Fibroblast of villous mesenchyme (primary cell): ENCODE measurements at places on chromosomes 3 and 15.

DNA sequence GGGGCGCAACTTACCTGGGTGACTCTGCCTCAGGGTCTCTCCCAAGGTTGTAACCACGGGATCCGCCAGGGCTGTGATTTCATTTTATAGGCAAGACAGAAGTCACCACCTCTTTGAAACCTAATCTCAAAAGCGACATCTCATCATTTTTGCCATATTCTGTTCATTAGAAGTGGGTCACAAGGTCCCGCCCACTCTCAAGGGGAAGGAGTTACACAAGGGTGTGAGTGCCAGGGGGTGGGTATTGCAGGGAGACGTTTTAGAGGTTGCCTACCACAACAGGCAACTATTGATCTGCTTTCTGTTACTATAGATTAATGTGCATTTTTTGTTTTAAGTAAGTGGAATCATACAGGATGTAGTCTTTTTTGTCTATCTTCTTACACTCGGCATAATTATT is 56.6 kb upstream of the ADPGK start:
- DNase-seq: no peak

- peak; percentile 81 for DNase-seq
These were observed 165.7 kb upstream of the TSC22D2 start for GRCh38 chr3:150242220-150242936.

GRCh38 chr3:127016043-127016343 is 33.1 kb downstream of the PLXNA1 start:
- no peak for DNase-seq

- DNase-seq: peak; percentile 34
These were observed 117.4 kb upstream of the MBNL1 start for GRCh38 chr3:152151216-152151876.

DNA sequence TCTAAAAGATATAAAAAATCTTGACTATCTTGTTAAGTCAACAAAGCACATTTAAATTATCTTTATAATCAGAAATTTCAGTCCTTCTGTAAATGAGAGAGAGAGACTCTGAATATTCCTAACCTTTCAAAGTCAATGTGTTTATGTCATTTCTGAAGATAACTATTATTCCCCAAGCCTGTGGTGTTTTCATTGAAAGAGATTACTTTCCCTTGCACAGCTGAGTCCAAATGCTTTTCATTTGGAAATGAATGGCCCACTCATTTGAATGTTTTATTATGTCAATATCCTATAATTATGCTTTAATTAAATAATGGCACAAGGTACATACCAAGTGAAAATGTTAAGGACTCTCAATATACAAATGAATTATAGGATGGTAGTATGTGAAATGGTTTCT is 680.0 kb upstream of the DPPA4 start:
- no peak for DNase-seq

DNA sequence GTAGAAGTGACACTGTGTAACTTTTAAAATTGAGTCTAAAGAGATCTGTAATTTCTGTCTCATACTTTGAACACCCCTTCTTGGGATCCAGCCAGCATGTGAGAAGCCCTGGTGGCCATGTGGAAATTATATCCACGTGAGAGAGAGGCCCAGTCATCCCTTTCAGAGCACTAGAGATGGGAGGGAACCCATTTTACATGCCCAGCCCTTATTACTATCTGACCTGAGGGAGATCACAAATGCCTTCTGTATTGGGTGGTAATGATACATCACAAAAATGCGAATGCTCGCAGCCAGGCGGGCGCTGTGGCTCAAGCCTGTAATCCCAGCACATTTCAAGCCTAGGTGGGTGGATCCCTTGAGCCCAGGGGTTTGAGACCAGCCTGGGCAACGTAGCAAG is 27.3 kb upstream of the TRAK1 start:
- DNase-seq: peak; percentile 82

- no peak for DNase-seq
These were observed 9.4 kb upstream of the DVL3 start for GRCh38 chr3:184145751-184146270.

- no peak for DNase-seq
These were observed 44.5 kb downstream of the LRRFIP2 start for GRCh38 chr3:37129871-37130270.

DNA sequence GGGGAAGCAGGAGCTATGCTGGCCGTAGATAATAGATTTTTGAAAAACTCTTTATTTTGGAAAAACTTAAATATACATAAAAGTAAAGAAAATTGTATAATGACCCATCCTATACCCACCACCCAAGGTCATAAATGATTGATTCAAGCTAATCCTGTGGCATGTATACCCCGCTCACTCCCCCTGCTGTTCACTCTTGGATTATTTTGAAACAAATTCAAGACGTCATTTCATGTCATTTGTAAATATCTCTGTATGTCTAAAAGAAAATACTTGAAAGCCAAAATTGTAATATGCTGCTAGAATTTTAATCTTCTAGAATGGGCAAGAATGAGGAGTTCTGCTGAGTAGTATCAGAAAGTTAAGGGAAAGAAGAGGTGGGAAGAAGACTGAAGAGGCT is 241.7 kb downstream of the FEZF2 start:
- DNase-seq: no peak

- no peak for DNase-seq
These were observed 858.9 kb upstream of the CFAP20DC start for GRCh38 chr3:59908701-59909100.

DNA sequence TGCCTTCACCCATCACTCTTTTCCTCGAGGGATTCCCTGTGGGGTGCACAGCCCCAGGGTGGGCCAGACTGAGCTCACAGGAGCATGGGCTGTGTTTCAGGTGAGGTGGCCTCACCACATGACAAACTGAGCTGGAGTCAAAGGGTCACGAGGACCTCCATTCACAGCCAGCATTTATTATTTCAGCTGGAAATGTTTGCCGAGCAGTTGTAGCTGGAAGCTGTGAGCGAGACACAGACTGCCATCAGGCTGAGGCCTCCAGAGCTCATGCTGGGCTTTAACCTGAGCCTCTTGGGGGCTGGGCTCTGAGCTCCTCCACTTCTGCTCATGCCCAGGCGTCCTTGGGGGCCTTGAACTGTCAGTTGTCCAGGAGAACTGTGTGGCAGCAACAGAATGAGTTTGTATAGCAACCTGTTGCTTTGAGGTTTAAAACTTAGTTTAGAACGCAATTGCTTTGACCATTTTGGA is 57.5 kb downstream of the FLNB start:
- DNase-seq: no peak

DNA sequence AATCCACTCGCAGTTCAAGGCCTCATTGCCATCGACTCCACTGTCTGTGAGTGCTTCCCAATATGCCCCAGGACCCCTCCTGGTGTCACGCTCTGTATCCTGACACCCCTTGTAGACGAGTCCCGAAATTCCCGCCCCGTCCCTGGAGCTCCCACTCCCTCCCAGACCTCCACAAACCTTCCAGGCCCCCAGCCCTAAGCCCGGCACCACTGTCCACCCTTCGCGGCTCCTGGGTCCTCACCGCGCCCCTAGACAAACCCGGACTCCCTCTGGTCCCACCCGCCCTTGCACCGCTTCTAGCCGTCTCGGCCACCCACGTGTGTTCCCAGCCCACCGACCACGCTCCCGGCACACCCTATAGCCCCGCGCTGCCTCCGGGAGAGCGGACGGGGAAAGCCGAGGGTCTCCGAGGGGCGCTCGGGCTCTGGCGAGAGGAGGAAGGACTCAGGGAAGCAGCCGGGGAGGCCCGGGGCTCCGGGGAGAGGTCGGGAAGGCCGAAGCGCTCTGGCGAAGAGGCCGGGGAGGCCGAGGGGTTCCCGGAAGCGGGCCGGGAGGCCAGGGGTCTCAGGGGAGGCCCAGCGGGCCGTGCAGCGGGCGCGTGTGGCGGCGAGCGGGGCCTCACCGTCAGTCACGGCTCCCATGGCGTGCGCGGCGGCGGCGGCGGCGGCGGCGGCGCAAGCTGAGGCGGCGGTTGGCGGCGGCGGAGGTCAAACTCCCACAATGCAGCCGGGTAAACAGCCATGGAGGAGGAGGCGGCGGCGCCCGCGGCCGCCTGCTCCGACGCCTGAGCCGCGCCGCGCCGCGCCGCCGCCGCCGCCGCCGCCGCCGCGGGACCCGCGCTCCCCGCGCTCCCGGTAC is at the start of the genes ATXN7 and THOC7:
ATXN7 (plus strand) TSS at position 718 of the 858 bp plus-strand sequence. CDS start 48,732 bp downstream, outside the sequence.
THOC7 (minus strand) TSS at position 656 of the 858 bp plus-strand sequence; CDS start at position 641, 15 bp downstream.
- peak; percentile 68 for DNase-seq

- peak; percentile 53 for DNase-seq
These were observed 67.0 kb downstream of the CHAC1 start for GRCh38 chr15:41020311-41020710.

GRCh38 chr3:187746059-187746441 is 782 bp upstream of the BCL6 start:
- DNase-seq: peak; percentile 45

GRCh38 chr3:60948488-60948887 is 302.8 kb downstream of the FHIT start:
- peak; percentile 28 for DNase-seq

DNA sequence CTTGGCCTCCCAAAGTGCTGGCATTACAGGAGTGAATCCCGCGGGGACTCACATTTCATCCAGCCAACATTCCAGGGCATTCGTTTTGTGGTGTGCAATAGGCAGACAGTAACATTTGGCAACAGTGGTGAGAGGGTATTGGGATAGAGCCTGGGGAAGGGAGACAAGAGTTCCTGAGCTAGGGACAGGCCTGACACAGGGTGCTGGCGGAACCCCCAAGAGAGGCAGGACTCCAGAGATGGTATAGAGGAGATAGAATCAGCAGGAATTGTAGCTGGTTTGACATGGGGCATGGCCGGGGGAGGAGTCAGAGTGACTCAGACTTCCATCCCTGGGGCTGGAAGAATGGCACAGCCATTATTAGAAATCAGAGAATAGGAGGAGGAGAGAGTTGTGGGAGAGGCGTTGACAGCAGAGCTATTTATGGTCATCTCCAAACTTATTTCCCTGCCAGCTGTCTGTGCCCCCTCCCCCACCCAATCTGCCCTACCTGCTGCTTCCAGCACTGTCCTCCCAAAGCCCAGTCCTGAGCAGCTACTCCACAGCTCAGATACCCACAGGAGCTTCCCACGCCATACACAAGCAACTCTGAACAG is 4.4 kb upstream of the IDH2 start:
- DNase-seq: peak; percentile 12

DNA sequence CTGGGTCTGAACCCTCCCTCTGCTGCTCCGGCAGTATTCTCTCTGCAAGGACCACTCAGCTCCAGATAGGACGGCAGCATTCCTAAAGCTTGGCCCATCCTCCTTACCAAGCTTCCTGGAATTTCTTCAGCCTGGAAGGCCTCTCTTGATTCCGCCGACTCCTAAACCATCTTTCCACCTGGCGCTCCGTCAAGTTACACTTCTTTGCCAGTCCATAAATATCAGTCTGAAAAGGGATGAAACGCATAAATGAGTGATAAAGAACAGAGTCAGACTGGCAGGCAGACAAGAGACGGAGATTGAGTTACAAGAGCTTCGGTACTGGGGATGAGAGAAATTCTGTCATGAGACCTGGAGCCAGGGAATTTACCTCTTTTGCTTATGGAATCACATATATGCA is 44.3 kb downstream of the CERS3 start:
- DNase-seq: no peak

- DNase-seq: no peak
These were observed 17.4 kb upstream of the ZNF609 start for GRCh38 chr15:64443016-64443415.

DNA sequence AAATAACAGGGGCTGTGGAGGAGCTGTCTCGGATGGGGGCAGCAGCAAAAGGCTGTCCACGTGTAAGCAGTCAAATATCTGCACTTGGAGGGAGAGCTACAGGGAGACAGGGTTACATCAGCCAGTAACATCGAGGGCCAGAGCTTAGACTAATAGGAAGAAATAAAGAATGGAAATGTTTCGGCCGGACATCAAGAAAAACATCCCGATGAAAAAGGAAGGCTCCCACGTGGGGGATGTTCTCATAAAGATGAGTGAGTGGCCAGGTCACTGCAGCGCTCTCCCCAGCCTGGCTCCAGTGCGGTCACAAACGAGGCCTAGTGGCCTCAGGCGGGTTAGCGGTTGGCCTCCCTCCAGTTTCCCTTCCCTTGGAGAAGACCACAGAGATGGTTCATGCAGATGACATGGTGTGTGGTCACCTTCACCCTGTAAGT is 56.1 kb upstream of the WNT5A start:
- peak; percentile 74 for DNase-seq

DNA sequence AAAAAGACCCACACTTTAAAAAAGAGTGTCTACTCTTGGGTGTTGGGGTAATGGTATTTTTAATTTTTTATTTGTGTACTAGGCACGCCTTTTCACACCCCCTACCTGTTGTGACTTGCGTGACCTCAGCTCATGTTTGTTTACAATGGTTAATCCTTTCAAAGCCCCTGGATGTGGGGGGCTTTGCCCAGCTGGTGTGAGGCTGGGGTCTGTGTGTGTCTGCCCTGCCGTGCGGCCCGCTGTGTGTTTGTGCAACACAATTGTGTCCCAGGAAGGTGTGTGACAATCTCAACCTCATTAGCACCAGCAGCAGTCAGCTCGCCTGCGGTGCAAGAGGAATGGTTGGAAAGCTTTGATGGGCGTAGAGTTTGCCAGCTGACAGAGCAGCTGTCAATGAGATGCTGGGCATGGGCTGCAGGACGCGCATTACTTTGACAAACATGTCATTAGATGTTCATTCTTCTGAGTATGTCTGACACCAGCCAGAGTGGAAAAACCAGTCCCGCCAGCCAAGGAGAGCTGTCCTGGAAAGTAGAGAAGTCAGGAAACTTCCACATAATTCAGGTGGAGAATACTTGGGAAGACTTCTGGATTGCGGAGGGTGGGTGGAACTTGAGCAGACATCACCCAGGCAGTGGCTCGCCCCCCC is 9.6 kb downstream of the LRRK1 start:
- DNase-seq: no peak

- no peak for DNase-seq
These were observed 86.5 kb upstream of the MYZAP start for GRCh38 chr15:57505056-57505715.

DNA sequence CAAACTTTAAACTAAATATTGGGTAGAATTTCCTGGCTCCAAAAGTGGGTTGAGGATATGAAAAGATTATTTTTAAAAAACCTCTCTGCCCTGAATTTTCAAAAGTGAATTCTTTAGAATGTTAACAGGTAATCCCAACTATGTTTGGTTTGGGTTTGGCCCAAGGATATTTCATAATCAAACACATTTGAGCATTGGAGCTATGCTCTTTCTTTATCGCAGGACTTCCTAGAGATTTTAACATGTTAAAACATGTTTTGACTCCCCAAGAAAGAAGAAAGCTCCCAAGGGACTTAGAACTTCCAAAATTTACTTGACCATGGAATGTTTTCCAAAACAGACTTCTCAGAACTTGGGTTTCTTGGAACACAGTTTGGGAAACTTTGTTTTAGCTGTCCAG is 75.6 kb upstream of the SYNPR start:
- DNase-seq: no peak

GRCh38 chr3:107938143-107938542 is 152.7 kb downstream of the CD47 start:
- DNase-seq: peak; percentile 45

DNA sequence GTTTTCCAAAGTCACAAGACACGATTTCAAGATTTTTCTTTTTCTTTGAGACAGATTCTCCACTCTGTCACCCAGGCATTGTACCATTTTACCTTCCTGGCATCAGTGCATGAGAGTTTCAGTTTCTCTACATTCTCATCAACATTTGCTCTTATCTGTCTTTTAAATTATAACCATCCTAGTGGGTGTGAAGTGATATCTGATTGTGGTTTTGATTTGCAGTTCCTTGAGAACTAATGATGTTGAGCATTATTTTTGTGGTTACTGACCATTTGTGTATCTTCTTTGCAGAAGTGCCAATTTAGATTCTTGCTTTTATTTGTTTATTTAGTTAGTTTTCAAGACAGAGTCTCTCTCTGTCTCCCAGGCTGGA is 41.2 kb downstream of the ADIPOQ start:
- DNase-seq: no peak

- DNase-seq: no peak
These were observed 7.4 kb downstream of the GLB1 start for GRCh38 chr3:33089515-33089914.
